ENCODE measurements at places on chromosomes 6 and 20.

DNA sequence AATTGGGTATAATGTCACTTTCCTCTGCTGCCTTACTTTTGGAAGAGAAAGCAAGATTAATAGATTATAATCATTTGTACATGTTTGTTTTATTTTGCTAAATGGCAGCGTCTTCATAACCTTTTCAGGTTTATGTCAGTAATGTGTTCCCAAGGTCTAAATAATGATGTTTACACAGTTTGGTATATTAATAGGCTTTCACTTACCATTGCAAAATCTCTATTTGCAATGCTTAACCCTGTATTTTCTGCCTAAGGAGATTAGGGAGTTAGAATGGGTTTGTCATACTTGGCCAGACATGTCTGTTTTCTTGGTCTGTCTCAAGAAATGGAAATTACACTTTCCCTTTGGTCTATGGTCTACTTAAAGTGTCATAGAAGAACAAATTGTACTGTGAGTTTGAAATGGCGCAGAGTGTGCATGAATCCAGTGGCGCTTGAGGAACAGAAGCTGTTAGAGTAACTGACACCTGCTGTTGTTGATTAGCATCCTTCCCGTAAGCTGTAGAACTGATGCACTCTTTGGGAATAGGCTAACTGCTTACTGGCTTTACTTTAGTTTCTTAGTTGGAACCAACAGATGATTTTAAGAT lies 261.1 kb downstream of the SAMD5 start:
- DNase-seq = no peak

GRCh38 chr6:39428152-39428551 lies 105.7 kb upstream of the KCNK16 start:
- no peak for DNase-seq

- DNase-seq = no peak
Measured at GRCh38 chr6:414447-414846, 22.9 kb downstream of the IRF4 start.

DNA sequence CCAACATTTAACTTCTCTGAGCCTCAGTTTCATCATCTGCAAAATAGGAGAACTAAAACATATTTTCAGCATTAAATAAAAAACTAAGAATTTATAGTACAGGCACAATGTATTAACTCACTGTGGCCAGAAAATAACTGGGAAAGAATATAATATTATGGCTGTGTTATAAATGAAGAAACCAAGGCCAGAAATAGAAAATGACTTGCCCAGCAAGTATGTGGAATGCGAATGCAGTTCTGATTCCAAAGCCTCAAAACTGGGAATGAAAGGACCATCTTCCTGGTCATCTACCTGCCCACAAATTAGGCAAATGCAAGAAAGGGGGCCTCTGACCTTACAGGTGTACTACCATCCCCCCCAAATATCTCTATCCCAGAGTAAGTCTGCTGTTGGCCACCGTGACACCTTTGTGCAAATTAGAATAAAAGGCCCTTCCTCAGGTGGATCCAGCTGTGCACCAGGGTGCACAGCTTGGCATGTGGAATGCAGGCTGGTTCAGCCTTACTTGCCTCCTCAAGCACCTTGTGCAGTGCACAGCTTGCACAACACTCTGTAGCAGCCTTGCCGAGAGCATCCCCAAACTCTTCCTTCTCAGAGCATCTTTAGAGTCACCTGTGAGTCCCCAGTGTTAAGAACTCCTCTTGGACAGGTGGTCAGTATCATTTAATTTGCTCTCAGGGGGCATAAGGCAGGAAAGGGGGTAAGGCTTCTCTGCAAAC lies 4.4 kb downstream of the SLC13A3 start:
- DNase-seq = no peak

GRCh38 chr6:144296973-144297372 lies 11.8 kb downstream of the UTRN start:
- peak; percentile 76 for DNase-seq

DNA sequence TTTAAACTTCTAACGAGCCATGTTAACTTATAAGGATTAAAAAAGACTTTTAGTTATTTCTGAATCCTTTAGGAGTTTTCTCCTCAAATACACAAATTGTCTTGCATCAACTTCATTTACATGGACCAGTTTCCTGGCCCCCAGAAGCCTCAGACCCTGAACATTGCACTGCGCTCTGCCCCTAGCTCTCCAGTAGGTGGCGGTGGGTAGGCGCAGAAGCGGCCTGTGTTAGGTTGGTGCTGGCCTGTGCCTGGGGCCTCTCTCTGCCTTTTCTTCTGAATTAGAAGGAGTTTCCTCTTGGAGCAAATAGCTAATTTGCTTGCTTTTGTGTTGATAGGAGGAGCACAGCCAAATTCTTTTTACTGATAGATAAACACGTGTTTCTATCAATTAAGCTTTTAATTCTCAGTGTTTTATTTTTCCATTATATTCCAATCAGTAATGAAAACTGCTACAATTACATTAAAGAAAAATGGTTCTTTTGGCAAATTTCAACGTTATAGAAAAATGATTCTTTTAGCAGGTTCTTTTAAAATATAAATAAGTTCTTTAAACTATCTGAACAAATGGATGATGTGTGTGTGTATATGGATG lies 44.4 kb downstream of the DTD1 start:
- DNase-seq = peak; percentile 20

DNA sequence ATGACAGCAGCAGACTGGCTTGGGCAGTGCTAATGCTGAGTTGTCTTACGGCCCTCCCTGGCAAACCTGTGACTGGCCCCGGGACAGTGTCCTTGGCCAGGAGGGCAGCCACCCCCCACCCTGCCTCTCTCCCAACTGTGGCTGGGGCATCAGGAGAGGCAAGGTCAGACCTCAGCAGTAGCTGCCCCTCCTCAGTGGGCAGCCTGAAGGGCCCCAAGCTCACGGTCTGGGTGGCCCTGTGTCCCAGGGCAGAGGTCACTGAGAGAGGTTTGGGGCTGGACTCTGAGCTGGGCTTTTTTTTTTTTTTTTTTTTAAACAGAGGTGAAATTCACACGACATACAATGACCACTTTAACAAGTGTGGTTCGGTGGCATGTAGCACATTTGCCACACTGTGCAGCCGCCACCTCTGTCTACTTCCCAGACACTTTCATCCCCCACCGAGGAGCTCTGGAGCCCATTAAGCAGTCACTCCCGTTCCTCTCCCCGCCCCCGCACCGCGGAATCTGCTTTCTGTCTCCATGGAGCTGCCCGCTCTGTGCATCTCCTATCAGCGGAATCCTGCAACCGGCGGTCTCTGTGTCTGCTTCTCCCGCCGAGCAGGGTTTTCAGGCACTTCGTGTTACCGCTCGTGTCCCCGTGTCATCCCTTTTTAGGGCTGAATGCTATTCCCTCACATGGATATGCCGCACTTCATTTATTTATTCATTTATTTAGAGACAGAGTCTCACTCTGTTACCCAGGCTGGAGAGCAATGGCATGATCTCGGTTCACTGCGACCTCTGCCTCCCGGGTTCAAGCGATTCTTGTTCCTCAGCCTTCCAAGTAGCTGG lies 67.9 kb upstream of the GATA5 start:
- DNase-seq = no peak

- DNase-seq = no peak
Measured at GRCh38 chr6:111686249-111686931, 80.7 kb upstream of the TRAF3IP2 start.

GRCh38 chr6:130000526-130001421 lies 17.6 kb upstream of the L3MBTL3 start:
- no peak for DNase-seq

DNA sequence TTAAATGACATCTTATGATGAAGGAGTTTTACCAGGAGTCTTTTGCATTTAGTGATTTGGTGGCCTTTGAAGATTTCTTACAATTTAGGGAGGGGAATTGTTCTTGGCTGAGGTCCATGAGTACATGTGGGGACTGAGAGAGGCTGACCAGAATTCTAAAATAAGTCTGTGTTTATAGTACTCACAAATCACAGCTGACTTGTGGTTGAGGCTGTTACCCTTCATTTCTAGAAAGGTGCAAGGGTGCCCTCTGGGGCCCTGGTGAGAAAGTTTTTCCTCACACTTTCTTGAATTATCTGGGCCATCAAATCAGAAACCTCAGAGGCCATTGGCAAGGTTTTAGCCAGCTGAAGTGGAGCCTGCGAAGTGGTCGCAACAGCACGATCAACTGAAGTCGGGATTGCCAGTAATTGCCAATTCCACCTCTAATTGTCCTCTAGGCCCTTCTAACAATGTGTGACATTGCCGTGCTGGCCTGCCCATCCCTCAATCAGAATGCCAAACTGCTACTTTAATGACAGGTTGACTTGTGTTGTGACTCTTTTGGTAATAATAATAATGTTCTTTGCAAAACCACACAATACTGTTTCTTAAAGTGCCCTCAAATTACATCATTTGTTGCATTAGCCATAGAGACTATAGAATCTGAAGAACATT lies 221.6 kb downstream of the OGFRL1 start:
- peak; percentile 37 for DNase-seq

- no peak for DNase-seq
Measured at GRCh38 chr6:40631744-40632143, 44.6 kb upstream of the LRFN2 start.

- no peak for DNase-seq
Measured at GRCh38 chr6:2725999-2726567, 24.6 kb downstream of the MYLK4 start.

- DNase-seq = no peak
Measured at GRCh38 chr20:48930035-48930434, 8.5 kb downstream of the ARFGEF2 start.

- DNase-seq = no peak
Measured at GRCh38 chr20:51487565-51488268, 54.8 kb downstream of the NFATC2 start.

- DNase-seq = no peak
Measured at GRCh38 chr6:156804402-156804801, 27.2 kb downstream of the ARID1B start.

GRCh38 chr6:31356216-31356945 lies 598 bp downstream of the HLA-B start:
- DNase-seq = no peak

DNA sequence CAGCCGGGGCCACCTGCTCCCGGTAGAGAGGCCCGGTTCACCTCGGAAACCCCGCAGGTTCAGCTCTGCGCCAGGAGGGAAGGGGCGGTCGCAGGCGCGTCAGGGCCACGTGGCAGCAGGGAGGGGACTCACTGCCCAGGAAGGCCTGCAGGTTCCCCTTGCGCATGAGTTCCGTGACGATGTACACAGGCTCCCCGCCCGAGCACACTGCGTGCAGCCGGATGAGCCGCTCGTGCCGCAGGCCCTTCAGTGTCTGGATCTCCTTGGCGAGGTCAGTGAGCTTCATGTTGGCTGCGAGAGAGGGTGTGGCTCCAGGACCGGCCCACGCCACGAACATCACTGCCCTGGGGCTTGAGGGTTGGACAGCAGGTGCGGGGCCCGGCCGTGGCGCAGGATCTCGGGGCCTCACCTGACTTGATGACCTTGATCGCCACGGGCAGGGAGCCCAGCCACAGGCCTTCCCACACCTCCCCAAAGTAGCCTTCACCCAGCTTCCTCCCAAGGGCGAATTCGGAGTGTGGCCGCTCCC lies 4.9 kb upstream of the PTK6 start:
- DNase-seq = peak; percentile 71

DNA sequence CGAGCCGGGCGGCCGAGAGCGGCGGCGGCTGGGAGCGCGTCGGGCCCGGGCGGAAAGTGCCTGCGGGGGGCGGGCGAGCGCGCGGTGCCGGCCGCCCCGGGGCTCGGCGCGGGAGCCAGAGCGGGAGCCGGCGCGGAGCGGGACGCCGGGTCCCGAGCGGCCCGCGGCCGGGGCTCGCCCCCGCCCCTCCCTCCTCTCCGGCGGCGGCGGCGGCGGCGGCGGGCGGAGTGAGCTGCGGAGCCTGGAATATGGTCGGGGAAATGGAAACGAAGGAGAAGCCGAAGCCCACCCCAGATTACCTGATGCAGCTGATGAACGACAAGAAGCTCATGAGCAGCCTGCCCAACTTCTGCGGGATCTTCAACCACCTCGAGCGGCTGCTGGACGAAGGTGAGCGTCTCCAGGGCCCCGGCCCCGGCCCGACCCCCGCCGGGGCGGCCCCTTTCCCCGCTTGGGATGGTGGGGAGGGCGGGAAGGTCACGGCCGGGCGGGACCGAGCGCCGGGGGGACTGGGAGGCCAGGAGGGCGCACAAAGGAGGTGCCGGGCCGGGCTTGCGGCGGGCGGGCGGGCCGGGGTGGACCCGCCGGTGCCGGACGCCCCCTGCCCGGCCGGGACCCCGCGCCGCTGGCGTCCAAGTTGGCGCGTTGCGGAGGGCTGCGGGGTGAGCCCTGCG lies 565 bp downstream of the QKI start:
- DNase-seq = no peak

DNA sequence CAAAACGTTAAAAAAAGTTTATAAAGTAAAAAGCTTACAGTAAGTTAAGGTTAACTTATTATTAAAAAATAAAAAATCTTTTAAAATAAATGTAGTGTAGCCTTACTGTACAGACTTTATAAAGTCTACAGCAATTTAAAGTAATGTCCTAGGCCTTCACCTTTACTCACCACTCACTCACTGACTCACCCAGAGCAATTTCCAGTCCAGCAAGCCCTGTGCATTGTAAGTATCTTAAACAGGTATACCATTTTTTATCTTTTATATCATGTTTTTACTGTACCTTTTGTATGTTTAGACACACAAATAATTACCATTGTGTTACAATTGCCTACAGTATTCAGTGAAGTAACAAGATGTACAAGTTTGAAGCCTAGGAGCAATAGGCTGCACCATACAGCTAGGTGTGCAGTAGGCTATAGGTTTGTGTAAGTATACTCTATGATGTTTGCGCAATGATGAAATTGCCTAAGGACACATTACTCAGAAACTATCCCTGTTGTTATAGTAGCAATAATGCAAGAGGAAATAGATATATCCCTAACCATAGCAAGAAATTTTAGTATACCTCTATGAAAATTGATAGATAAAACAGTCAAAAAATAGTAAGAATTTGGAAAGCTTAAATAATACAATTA lies 39.5 kb downstream of the FBXO5 start:
- DNase-seq = no peak

DNA sequence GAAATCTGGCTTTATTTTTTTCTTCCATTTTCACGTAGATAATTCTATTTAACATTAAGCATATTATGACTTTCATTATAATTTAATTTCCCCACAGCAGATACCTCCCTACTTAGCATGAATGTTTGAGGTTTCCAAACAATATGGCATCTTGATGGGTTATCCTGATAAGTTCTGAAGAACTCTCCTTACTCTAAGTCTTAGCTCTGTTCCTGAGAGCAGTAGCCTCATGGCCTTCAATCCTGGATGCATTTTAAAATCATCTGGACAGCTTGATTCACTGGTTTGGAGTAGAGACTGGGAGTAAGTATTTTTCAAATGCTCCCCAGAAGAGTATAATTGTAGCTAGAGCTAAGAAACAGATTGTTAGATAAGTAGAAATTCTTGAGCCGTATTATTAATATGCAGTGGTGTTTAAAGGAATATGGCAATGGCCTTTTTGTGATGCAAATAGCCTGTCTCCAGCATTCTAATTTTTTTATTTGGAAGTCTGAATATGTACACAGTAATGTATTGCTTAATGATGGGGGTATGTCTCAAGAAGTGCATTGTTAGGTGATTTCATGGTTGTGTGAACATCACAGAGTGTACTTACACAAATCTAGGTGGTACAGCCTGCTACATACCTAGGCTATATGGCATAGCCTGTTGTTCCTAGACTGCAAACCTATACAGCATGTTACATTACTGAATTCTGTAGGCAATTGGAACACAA lies 110.5 kb upstream of the EEF1E1 start:
- no peak for DNase-seq

- DNase-seq = no peak
Measured at GRCh38 chr6:27892649-27893058, 19.5 kb downstream of the OR2B2 start.
